ENCODE measurements at places on chromosomes 2 and 18.

DNA sequence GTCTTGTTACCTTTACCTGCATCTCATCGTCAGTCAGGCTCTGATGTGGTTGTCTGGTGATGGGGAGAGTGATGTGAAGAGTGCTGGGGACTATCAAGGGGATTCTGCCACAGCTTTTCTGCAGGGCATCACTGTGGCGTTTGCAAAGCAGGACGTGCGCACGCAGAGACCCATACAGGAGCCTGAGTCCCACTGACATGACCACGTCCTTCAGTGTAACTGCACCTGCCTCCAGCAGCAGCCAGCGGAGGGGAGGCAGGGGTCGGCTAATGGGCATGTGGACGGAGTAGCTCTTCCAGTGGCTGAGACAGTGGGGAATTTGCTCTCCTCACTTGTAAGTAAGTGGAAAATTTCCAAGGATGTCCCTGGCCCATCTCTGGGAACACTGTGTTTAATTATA lies 6.5 kb downstream of the ALKAL2 start:
- peak; percentile 32 for DNase-seq

DNA sequence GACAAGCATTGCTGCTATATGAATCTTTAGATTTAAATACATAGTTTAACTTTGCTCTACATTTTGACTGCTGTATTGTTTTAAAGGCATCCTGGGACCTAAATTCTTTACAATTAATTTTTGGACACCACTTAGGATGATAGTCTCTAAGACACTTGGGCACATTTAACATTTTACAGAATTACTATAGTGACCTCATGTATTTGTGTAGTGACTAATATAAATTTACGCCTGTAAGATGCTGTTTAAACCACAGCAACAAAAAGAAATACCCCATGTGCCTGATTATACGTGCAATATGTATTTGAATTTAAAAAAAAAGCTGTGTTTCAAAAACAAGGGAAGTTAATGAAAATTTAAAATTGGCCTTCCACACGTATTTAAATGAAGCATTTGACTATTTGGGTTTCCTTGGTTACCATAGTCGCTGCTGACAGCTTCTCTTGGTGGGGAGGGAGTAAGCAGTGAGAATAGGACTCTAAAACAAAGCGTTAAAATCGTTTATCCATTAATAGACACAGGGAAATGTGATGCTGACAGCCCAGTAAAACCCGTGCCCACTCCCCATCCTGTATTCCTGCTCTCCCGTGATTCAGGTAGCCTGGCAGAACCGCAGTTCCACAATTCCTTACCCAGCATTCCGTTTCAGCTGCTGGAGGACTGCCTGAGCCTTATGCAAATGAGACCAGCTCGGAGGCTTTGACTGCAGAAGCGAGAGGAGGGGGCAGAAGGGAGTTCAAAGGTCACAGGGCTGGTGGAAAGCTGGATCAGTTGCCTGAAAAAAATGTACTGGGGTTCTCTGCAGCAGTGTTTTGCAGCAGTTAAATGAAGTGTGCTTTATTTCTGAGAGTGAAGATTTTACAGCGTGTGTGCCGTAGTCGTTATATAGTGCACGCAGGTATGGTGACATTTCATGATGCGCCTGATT lies 104.3 kb downstream of the CSRNP3 start:
- DNase-seq, result no peak

GRCh38 chr2:158619496-158619895 lies 162.7 kb downstream of the PKP4 start:
- DNase-seq, result no peak

- DNase-seq, result no peak
Observed at GRCh38 chr2:238567996-238568395, 141.3 kb downstream of the ASB1 start.

- no peak for DNase-seq
Observed at GRCh38 chr2:228378696-228379425, 197.4 kb upstream of the SPHKAP start.

DNA sequence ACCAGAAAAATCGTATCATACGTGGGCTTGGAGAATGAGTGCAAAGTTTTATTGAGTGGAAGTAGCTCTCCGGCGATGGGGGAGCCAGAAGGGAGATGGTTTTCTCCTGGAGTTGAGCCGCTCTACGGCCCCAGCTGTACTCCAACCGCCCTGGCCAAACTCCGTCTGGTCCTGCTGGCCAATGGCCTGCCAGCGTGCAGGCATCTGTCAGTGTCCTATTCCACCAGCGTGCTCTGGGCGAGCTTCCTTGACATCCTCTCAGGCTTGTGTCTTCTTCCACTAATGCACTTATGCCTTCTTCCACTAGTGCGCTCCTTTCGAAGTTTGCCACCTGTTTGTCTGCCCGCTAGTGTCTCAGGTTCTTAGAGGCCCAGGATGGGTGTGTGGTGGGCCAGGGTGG lies 345.5 kb upstream of the CDH19 start:
- no peak for DNase-seq

DNA sequence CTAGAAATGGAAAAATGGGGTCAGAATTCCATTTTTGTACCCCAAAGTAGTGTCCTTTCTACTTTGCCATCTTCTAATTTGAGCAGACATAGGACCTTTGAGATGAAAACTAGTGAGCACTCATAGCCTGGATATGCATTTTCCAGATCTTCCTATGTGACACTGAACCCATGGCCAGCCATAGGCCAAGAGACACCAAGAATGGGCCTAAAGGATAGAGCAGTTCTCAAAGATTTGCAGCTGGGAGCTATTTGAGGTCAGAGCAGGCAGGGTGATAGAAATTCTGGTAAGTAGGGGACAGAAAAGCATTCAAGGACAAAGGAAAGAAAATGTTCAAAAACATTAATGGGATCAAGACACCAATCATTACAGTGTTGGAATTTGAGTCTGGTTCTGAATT lies 332.8 kb downstream of the MYCN start:
- no peak for DNase-seq

DNA sequence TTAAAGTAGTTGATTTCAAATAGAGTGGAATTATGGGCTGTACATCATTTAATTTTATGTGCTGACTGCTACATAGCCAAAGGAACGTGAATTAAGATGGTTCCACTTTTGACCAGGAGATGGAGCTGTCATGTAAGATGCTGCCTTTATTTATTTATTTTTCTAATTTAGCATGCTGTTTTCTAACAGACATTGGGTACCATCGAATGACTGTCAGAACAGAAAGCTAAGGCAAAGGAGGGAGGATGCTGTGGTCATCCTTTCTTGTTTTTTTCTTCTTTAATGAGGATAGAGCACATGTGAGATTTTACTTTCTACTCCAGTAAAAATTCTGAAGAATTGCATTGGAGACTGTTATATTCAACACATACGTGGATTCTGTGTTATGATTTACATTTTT lies at the start of gene SCN2A:
Gene SCN2A (plus strand): TSS at position 185 of the 400 bp plus-strand sequence. CDS start 56,410 bp downstream, outside the sequence.
- DNase-seq, result peak; percentile 64
